CD4-positive, alpha-beta T cell treated with Interferon alpha-2 for 1 hour (primary cell): ENCODE measurements at places on chromosomes 2 and 18.

GRCh38 chr2:38523728-38524437 lies 78.8 kb downstream of the HNRNPLL start:
- DNase-seq, result no peak

DNA sequence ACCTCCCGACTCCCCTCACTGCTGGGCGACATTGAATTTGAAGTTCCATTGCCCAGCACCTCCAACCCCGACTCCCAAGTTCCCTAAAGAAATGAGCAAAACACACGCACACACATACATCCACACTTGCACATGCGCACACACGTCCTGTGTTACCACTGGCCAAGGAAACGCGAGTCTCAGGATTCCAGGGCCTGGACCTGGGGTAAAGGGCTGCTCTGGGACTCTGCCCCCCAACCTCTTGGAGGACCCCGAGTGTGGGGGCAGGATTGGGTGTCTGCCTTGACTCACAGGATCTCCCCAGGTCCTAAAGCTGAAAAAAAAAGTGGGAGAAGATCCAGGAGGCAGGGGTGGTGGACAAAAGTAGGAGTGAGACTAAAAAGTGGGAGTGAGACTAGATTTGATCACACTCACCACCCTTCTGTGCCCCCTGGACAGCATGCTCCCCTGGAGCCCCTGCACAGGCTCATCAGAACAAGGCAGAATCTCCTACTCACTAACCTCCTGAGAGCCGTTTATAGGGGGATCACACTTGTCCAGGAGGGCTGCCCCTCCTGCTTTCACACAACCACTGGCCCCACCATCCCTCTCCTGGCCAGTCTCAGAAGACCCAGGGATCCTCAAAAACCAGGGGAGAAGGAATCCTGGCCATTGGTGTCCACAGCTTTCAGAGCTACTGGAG lies 202.2 kb downstream of the TNS1 start:
- DNase-seq, result no peak

DNA sequence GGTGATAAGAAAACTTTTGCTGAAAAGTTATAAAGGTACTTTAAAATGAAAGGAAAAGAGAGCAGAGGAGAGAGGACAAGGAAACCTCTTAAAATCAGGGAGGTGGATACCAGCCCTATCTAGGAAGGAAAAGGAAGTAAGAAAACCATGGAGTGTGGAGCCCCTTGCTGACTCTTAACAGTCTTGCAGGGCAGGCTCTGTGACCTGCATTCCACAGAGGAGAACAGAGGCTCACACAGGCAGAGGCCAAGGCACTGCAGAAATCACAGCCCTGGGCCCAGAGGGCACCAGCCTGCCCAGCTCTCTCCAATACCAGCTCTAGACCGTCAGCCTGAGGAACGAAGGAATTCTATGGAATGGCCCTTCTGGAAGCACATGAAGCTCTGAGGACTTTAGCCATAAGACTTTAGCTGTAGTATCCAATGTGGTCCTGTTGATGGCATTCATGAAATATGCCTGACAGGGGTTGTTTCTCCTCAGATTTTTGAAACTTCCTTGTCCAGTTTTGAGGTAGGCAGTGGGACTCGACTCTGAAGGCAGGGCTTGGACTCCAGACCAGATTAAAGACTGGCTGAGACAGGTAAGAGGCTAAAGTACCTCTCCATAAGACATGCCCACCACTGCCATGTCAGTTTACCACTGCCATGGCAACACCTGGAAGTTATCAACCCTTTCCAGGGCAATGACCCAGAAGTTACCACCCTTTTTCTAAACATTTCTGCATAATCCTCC lies 216.3 kb downstream of the ANAPC1 start:
- no peak for DNase-seq

- no peak for DNase-seq
These were observed 2.9 kb downstream of the TMEM178A start for GRCh38 chr2:39668576-39669080.

DNA sequence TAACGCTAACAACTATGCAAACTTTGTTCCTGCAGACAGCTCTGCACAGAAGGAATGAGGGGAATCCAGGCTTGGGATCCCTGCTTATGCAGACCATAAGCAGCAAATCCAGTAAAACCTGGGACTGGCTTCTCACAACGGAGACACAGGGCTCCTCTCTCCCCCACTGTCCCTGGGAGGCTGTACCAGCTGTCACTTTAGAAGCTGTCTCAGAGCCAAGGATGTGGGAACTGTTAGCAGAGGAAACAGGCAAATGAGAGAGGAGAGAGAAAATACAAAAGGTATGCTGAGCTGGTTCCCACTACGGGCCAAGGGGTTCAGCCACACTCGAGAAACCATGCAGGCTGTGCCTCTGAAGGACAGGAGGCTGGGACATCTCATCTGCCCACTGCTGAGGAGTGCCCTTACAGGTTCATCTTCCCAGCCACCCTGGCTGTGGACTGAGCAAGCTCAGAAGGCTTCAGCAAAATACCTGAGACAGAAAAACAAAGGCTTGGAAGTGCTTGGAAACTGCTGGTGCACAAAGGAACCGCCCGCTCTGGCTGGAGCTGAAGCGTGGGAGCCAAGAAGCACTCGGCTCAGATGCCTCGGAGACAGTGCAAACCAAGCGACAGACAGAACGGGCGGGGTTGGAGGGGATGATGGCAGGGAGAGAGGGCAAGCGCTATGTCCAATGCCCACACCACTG lies 72.5 kb downstream of the FAM210A start:
- DNase-seq, result no peak

DNA sequence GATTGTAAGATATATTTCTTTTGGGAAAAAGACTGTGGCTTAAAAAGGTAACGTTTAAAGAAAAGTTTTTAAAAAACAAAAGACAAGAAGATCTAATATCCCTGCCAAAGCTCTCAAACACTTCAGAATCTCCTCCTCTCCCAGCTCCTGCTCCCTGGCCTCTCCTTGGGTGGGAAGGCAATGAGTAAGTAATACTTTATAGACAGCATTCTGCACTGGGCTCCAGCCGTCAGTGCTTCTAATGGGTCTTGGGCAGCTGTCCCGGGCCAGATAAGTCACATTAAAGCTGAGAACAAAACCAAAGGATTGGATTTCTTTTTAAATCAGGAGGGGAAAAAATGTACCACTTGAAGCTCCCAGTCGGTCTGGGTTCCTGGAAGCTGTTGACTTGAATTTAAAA lies 133.7 kb downstream of the ALPK2 start:
- DNase-seq, result no peak

DNA sequence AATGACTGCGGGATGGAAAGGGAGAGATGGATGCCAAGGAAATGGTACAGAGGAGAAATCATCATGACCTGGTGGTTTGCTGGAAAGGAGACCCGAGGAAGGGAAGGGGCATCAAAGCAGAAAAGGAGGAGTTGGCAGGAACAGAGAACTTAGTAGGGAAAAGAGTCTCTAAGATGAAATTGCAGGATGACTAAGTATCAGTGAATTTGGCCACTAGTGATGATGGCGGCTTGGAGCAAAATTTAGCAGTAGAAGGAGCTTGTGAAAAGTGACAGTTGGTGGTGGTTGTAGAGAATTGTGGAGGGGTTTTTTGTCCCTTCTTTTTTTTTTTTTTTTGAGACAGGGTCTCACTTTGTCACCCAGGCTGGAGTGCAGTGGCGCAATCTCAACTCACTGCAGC lies 10.1 kb downstream of the METAP1D start:
- DNase-seq, result no peak

DNA sequence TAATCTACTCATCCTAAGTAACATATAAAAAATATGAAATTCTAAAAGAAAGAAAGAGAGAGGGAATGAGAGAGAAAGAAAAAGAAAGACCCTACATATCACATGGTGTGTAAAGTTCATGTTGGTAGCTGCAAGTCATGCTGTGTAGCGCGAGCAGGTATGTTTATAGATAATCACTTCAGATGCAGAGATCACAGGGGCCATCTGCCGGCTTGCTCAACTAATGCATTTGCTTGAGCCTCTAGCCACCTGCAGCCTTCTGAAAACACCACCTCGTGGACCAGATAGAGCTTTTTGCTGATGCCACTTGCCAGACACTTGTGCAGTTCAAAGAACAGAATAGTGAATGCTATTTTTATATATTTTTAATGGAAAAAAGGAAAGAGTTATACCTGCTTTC lies 37.6 kb downstream of the CDH7 start:
- no peak for DNase-seq

DNA sequence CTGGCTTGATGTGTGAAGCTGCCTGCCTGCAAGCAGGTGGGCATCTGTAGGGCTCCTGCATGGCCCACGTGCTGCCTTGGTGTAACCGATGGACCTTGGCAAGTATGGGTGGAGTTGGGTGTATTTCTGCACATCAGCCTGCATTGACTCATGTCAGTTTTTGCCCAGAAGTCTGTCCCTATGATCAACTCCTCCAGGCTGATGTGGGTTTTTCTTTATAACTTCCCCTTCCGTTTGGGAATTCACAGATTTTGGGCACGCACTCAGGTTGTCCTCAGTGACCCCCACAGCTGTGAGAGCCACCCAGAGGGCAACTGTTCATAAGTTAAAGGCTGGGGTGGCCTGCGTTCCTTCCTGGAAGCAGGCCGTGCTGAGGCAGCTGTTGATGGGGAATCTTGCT lies 123.3 kb downstream of the NCK2 start:
- no peak for DNase-seq

GRCh38 chr2:200483729-200484198 lies 26.1 kb downstream of the KCTD18 start:
- DNase-seq, result no peak

- no peak for DNase-seq
These were observed 197.3 kb downstream of the DNAH7 start for GRCh38 chr2:195871326-195871725.

DNA sequence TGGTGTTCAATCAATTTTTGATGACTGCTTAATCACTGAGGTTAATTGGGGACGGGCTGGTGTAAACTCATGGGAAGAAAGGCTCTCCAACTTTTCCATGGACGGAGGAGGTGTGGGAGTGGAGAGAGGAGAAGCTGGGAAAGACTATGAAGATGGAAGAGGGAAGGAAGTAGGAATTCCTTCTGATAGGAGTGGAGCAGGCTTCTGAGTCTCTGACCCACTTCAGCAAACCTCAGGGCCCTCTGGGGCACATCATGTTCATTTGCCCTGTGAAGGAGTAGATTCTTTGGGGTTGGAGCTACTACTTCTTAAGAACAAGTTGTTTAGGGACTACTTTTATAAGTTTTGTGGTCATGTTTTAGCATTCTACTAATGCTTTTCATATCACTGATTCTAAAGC lies 87.0 kb upstream of the MAP4K3 start:
- DNase-seq, result no peak

DNA sequence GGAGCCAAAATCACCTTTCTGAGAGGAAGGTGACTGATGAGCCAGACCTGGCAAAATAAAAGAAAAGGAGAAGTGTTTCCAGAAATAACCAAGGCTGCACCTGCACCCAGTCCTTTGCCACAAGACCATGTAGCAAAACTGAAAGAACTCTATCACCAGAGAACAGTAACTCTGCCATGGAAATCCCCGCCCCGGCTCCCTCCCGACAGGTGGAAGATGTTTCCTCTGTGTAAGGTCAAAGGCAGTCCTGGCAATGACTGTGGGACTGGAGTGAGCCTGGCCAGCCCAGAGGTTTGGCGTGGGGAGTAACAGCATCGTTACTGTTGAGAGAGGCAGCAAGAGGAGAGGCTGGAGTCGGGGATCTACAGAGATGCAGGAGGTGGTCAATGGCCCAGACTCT lies 42.3 kb downstream of the SPRED2 start:
- DNase-seq, result peak; percentile 22

DNA sequence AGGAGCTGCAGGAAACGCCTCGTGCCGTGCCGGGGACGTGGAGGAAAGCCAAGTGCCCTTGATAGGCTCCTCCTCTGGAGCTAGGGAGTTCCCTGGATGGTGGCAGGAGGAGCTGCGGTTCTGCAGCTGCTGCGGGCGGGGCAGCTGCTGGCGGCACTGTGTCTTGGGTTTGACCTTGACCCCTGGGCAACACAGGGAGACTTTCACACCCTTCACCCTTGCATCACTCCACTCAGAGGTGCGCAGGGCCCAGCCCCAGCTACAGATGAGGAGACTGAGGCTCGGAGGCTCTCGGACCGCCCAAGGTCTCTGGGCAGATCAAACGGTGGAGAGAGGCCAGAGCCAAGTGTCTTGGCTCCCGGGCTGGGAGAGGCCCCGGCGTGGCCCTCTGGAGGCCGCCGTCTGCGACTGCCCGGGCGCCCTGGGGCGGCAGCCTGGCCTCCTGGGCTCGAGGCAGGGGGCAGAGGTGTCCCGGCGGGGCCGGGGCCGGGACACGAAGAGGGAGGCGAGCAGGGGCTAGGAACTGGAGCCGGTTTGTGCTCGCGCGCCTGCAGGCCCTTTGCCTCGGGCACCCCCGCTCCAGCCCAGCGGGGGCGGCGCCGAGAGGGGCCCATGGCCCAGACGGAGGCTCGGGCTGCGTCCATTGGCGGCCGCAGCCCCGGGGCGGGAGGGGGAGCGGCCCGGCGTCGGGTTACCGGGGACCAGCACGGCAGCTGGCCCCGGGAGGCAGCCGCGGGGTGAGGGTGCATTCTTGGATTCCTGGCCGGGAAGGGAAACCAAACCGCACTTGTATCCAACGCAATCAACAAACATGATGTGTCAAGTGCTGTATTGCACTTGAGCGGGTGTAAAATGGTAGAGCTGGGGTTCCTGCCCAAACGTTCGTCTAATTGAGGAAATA lies 129.6 kb upstream of the SLC1A4 start:
- peak; percentile 52 for DNase-seq
